CD4-positive, alpha-beta T cell treated with Interleukin-10 for 1 hour (primary cell): ENCODE measurements at places on chromosomes 11 and 22.

GRCh38 chr11:71476926-71477640, 24.1 kb downstream of the NADSYN1 start:
- DNase-seq = no peak

DNA sequence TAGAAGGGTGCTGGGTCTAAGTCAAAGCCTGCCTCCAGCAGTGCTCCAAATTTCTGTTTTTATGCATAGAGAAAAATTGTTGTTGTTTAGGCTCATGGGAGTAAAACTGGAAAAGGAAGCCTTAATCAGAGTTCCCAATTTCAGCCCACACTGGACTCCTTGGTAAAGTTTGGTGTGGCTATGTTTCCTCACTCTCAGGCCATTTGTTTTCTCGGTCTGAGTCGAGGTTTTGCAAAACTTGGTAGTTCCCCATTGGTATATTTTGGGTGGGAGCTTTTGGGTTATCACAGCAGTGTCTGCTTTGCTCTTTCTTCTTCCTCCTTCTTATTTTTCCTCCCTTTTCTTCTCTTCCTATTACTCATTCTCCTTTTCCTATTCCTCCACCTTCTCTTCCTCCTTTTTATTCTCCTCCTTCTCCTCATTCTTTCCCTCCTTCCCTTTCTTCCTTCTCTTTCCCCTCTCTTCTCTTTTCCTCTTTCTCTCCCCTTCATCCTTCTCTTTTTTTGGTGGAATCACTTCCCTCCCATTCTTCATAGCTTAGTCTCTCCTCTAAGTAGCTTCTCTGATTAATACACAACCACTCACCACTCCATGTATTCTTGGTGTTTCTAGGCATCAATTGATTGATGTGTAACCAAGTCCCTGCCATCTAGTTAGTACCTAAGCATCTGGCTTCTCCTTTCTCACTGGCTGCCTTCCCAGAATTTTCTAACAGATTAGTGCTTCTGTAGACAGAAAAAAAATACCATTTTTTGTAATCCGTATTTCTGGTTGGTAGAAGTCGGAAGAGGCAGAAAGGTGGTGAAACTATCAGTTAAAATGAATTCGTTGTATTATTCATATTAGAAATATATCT, 10.1 kb downstream of the SLC5A1 start:
- DNase-seq = no peak

DNA sequence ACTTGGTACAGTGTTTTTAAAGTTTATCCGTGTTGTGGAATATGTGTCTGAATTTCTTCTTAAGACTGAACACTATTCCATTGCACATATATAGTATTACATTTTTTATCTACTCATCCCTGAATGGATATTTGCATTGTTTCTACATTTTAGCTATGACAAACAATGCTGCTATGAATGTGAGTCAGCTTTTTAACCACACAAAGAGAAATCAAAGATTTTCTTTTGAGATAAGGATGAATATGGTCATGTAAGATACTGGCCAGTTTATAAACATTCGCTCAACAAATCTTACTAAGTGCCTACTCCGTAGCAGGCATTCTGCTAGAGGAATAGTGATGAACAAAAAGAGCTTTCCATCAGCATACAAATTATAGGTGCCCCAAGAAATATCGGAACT, 16.5 kb upstream of the OR9G4 start:
- no peak for DNase-seq

DNA sequence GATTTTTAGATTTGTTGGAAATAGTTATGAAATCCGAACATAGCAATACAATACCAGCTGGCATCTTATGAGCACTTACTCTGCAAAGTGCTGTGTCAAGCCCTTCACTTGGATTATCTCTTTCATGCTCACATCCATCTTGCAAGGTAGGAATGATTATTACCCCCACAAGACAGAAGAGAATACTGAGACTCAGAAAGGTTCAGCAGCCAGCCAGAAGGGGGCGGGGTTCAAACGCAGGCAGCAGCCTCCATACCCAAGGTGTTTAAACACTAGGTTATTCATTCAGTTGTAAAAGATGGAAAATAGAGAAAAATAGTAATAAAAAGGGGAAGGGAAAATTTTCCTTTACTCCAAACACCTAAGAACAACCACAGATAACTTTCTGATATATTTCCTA, 158.5 kb downstream of the CCDC34 start:
- DNase-seq = peak; percentile 8

DNA sequence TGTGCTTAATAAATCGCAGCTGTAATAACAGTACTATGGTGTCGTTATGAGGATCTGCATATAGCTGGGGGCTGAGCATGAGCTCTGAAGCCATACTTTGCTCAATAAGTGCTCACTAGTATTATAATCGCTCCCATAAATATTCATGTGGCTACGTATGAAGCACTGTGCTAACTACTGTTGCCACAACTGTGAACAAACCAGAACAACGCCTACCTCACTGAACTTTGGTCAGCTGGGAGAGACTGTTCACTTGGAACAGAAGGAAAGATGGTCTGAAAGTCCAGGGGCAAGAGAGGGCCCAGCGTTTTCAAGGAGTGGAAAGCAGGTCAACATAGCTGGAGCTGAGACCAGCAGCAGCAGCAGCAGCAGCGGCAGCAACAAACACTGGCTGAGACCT, 141.6 kb downstream of the EFCAB6 start:
- no peak for DNase-seq

DNA sequence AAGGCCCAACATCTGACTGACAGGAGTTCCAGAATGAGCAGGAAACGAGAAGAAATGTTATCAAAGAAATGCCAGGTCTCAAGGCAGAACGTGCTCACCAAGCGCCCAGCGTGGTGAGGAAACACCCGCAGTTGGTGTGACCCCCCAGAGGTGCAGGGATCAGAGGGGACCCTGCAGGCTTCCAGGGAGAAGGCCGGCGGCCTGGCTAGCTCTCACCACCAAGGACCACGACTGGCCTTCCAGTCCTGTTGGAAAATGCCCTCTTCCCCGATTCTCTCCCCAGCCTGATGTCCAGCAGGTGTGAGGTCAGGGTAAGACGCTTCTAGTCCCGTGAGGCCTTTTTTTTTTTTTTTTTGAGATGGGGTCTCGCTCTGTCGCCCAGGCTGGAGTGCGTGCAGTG, 189.1 kb downstream of the IGLL1 start:
- no peak for DNase-seq

DNA sequence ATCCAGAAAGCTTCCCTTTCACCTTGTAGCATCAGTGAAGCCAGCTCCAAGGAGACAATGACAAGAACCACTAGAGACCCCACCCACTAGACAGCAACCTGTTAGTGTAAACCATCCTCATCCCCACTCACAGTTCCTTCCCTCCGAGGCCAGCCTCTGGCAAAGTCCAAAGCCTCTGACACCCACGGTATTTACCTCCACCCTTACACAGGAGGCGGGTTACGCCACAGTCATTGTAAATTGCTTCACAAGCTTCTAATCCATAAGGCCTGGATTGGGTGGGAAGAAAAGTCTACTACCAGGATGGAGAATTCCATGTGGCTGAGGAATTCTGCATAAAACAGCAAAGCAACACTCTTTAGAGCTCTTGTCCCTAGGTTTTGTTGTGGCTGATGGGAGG, 287.4 kb downstream of the BUD13 start:
- DNase-seq = no peak

DNA sequence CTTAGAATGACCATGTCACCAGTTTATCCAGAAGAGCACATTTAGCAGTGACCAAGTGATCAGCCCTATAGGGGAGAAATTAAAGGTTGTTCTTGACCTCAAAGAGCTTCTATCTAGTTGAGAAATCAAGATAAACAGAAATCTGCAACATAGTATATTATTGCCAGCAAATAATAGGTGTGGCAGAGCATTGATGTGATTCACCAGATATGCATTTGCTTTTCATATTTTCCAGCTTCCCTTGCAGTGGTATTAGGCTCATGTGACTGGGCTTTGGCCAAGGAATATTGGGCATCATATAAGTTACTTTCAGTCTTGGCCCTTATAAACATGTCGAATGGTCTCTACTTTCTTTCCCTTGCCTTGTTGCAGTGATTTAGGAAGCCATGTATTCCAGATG, 34.5 kb downstream of the COMMD9 start:
- no peak for DNase-seq

GRCh38 chr11:79018371-79018849, 422.4 kb downstream of the TENM4 start:
- no peak for DNase-seq

DNA sequence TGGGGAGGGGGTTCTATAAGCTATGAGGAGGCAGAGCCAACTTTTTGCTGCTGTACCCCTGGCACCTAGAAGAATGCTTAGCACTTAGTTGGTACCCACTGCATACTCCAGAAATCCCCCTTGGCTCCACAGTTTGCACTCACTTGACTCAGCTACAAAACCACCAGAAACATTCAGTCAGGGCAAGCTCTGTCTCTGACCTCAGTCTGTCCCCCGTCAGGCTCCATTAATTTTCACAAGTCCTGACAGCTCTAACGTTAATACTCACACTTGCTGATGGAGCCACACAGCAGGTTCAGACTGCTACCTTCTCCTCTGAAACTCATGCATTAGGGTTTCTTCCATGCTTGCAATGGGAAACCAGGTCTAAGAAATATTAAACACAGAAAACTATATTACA, 81.7 kb downstream of the MPPED2 start:
- DNase-seq = no peak

DNA sequence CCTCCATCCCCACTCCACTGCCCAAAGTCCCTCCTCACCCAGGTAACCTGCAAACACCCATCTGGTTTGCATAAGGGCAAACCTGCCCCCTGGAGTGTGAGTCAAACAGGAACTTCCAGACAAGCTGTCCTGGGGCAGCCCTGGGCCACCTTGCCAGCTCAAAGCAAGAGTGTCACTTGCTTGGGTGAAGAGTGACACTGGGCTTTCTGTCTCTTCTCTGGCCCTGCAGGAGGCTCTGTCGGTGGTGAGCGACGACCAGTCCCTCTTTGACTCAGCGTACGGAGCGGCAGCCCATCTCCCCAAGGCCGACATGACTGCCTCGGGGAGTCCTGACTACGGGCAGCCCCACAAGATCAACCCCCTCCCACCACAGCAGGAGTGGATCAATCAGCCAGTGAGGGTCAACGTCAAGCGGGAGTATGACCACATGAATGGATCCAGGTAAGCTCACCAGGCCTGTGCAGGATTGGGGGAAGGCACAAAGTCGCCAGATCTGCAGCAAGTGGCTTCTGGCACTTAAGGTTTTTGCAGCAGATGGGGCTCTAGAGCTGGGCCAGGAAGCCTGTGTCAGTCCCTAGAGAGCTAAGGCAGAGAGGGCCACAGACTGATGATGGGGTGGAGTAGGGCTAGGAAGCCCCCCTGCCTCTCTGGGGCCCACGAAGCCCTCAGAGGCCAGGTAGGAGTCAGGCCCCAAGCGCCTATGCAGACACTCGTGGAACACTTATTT, 64.2 kb downstream of the FLI1 start:
- peak; percentile 10 for DNase-seq

GRCh38 chr11:56846631-56847576, 98.4 kb upstream of the OR9G4 start:
- no peak for DNase-seq

GRCh38 chr11:1128311-1129142, 29.2 kb upstream of the MUC5AC start:
- no peak for DNase-seq

DNA sequence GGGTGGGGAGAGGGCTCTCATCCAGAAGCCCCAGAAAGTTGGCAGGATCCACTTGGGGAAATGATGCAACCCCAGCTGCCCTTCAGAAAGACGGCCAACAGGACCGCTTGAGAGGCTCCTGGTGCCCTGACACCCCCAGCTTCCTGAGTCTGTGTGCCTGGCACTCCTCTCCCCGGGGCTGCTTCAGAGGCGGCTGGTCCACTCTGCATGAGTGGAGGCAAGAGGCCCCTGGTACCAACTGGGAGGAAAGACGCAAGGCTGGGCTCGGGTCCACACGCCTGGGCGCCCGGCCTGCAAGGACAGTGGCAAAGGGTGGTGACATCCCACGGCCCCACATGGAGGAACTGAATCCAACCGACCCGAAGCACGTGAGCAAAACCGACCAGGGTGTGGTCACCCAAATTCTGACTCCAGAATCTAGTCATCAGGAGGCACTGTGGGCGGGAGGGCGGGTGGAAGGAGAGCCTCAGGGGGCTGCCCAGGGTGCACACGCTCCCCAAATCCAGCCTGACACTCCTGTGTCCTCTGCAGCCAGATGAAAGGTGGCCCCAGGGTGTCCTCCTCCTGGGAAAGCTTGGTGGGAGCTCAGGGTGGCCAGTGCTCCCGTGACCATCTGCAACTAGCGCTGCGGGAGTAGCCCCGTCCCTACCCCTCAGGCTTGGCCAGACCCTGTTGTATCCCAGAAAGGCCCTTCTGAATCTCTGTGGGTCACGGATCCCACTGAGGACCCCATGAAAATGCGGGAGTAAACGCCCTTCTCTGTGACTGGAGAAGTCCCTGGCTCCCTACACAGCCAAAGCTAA, 3.7 kb downstream of the RNH1 start:
- peak; percentile 32 for DNase-seq

DNA sequence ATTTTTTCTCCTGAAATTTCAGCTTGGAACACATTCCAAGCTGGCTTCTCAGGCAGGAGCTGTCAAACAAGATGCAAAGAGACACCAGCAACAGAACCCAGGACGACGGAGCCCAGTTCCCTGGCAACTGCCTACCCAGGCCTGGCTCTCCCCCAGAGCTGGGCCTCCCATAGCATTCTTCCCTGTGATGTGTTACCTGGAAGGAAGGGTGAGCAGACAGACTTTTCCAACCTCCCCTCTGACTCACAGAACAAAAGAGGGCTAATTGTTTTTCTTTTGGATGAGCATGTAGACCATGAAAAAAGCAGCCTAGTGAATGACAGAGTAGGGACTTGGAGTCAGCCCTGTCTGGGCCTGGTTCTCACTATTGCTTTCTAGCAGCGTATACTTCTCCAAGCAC, 55.3 kb upstream of the BMAL1 start:
- no peak for DNase-seq

DNA sequence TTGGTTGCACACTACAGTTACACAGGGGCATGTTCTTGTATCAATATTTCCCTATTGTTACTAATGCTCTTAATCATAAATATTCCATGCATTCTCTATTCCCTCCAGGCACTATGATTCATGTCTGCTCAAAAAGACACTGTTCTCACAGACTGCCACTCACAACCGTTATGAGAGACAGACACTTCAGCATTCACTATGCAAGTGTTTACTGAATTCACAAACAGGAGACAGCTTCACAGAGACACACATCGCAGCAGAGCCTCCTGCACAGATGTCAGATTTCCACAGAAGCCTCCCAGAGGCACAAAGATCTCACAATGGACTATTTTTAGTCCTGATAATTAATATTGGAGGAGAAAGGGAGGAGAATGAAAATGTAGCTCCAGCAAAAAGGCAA, 930.4 kb downstream of the OPCML start:
- DNase-seq = no peak

- DNase-seq = no peak
Measured at GRCh38 chr11:27295928-27296327, 67.1 kb downstream of the CCDC34 start.

DNA sequence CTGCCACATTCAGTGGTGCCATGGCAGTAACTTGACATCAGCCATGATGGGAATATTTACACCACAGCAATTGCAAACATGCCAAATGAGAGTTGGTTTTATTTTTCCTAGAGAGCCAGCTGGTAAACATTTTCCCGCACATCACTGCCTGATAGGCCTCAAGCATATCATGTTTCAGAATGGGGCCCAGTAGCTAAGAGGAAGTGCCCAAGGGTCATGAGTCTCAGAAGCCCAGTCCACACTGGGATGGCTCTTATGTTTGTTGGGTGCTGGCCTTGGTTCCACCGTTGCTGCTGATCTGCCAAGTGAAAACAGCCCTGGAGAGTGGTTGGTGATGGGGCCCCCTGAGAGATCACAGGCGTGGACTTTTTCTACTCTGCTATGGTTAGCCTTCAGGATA, 64.3 kb upstream of the NAV2 start:
- DNase-seq = no peak
